ENCODE measurements at places on chromosomes 1 and 21. TPM values are rescaled to one million over a fixed set of nuclear protein-coding genes. Genes with fewer than 3 reads are reported as not detected.

- no peak for DNase-seq
These were observed 290.3 kb upstream of the NRIP1 start for GRCh38 chr21:15355066-15355465.

GRCh38 chr1:24735509-24736375 lies 9.5 kb upstream of the CLIC4 start:
- DNase-seq, result no peak

- DNase-seq, result no peak
These were observed 26.3 kb downstream of the PRDX6 start for GRCh38 chr1:173503391-173503790.

DNA sequence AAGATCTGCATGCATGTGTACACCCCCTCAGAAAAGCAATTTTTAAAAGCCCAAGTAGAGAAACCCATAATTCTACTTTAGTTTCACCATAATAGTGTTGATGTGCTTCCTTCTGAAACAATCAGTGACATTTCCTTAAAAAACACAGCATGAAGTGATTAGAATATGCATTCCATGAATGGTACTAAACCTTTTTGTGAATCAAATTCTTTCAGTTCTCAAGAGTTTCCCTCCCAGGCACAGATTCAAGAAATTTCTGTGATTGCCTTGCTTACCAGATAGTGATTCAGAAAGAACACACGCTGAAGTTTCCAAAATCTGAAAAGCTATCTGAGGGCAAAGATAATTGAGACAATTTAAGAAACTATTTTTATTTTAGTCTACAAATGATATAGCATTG lies 136.4 kb upstream of the ADGRL2 start:
- no peak for DNase-seq

Gene MSH4
- 0.35 TPM for total RNA-seq

Gene CD53
- 9.4 TPM for total RNA-seq

- DNase-seq, result no peak
These were observed 14.9 kb upstream of the SLAMF9 start for GRCh38 chr1:159968901-159969300.

DNA sequence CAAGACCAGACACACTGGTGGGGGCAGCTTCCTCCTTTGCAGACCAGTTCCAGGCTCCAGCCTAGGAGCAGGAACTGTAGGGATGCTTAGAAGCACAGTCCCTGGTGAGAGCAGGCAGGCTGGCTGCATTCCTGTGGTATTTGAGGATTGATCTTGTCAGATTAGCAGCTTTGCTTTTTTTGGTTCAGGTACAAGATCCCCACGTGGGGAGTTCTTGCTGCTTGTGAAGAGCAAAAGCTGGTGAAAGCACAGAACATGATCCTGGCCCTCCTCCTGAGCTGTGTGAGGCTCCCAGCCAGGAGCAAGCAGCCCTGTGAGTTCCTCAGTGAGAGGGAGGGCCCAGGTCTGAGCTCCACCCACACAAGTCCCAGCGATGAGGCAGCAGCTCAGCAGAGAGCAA lies 75.3 kb upstream of the ARTN start:
- DNase-seq, result no peak

DNA sequence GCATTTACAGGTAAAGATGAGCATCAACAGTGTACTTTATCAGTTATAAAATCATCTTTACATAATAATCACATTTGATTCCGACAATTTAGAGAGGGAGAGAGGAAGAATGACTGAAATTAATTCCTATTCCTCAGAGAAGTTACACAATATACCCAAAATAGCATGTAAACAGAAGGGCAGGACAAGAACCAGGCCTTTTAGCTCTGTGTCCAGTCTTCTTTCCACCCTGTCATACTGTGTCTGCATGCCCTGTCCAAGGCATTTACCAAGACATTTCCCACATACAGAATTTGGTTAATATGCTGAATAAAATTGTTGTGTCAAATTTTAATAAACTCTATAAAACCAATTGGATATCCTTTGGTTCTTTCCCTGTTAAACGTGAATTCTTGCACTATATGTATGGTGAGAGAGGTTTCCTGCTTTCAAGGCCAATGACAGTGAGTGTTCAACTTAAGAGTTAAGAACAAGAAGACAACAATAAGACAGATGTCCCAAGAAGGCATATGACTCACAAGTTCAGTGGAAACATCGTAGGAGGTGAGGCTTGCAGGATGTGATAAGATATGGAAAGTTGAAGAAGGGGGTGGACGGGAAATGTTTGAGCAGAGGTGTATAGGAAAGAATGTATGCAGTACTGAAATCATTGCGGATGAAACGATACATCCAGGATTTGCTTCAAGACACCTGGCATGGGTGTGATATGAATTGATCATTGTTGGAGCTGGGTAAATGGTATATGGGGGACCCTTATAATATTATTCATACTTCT lies 20.8 kb downstream of the LRRC8B start:
- no peak for DNase-seq

- no peak for DNase-seq
These were observed 76.0 kb downstream of the RPS6KC1 start for GRCh38 chr1:213127074-213127473.

DNA sequence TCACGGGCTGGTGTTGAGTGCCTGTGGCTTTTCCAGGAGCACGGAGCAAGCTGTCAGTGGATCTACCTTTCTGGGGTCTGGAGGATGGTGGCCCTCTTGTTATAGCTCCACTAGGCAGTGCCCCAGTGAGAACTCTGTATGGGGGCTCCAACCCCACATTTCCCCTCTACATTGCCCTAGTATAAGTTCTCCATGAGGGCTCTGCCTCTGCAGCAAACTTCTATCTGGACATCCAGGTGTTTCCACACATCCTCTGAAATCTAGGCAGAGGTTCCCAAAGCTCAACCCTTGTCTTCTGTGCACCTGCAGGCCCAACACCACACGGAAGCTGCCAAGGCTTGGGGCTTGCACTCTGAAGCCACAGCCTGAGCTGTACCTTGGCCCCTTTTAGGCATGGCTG lies 157.3 kb downstream of the MRPL39 start:
- DNase-seq, result no peak

DNA sequence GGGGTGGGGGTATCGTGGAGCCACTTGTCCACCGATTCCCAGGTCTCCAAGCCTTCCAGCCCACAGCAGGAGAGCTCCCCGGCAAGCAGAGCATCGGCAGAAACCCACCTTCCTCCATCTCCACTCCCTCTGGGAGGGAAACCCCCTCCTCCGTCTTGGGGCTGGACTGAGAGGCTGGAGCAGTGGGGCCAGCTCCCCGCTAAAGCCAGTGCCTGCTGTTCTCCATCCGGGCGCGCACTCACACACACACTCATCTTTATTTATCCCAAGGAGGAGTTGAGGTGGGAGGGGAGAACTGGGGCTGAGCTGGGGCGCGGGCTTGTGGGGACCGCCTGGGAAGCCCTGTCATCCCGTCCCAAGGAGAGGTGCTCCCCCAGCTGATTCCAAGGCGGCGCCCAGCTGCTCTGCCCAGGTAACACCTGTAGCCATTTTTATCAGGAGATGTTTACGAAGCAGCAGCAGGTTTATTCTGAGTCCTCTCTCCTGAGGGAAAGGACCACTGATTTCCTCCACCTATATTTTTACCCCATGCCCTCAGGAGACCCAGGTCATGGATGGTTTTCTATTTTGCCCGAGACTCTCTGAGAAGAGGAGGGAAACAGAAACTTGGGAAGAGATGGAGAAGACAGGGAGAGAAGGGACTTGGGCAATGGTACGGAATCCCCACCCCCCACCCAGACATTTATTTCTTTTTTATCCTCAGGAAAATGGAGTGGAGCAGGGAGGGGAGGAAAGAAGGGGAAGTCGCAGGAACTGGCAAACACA lies 2.1 kb downstream of the KCNN3 start:
- no peak for DNase-seq

GRCh38 chr21:15617964-15618363 lies 111.8 kb upstream of the USP25 start:
- DNase-seq, result no peak

DNA sequence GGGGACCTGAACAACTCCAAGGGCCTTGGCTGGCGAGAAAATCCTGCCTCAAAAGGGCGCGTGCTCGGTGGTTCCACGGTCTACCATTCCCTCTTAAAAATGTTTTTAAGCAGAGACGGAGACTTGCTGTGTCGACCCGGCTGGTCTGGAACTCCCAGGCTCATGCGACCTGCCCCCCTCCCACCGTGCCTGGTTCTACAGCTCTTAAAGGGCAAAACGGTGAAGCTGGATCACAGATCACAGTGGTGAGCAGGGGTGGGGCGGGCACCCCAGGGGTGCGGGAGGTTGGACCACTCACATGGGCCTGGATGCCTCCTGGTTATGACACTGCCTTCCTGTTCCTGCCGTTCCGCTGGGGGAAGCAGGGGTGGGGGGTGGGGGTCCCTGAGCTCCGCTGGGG lies 4.2 kb upstream of the C1orf159 start:
- DNase-seq, result no peak

GRCh38 chr21:32424191-32424535 lies 11.7 kb downstream of the EVA1C start:
- DNase-seq, result no peak

GRCh38 chr1:220294846-220295301 lies 22.6 kb upstream of the RAB3GAP2 start:
- no peak for DNase-seq

- DNase-seq, result no peak
These were observed 14.3 kb downstream of the FBXO28 start for GRCh38 chr1:224127925-224128819.

All from esophagus squamous epithelium (tissue), 5 donors.